ENCODE measurements at places on chromosomes 2 and 18.
A peak's percentile ranks its signal among the peaks of the same experiment; 100 is the strongest.

- no peak for DNase-seq
These were observed 60.3 kb upstream of the RPL31 start for GRCh38 chr2:100941646-100942240.

DNA sequence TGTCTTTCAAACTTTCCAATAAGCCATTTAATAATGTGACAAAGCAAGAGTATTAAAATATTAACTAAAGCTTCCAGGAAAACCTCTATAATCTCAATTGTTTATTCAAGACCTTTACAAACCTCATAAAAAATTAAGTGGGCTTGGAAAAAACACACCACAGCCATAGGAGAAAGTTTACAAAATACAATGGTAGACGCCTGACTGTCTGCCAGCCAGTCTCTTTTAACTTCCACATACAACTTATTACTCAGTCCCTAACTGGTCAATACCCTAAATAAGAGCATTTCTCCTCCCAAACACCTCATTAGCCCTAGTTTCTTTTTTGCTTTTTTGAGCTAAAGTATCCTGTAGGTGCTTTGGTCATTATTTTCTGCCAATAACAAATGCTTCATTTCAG, 247.4 kb upstream of the CYP26B1 start:
- no peak for DNase-seq

GRCh38 chr18:63132819-63133200, 186.8 kb downstream of the BCL2 start:
- DNase-seq = no peak

GRCh38 chr2:135743860-135744259, 2.2 kb downstream of the UBXN4 start:
- DNase-seq = no peak

- no peak for DNase-seq
These were observed 15.0 kb downstream of the SNTG2 start for GRCh38 chr2:965640-966147.

- no peak for DNase-seq
These were observed 568.1 kb downstream of the KCNJ3 start for GRCh38 chr2:155266583-155266982.

GRCh38 chr2:98509542-98510321, 65.1 kb downstream of the INPP4A start:
- no peak for DNase-seq

GRCh38 chr2:85887566-85888019, 1.2 kb downstream of the ST3GAL5 start:
- peak; percentile 60 for DNase-seq

- no peak for DNase-seq
These were observed at the start of gene EMX1 for GRCh38 chr2:72917138-72917876. Gene EMX1 (plus strand): TSS chr2:72917519. CDS start chr2:72917853, 334 bp downstream.

DNA sequence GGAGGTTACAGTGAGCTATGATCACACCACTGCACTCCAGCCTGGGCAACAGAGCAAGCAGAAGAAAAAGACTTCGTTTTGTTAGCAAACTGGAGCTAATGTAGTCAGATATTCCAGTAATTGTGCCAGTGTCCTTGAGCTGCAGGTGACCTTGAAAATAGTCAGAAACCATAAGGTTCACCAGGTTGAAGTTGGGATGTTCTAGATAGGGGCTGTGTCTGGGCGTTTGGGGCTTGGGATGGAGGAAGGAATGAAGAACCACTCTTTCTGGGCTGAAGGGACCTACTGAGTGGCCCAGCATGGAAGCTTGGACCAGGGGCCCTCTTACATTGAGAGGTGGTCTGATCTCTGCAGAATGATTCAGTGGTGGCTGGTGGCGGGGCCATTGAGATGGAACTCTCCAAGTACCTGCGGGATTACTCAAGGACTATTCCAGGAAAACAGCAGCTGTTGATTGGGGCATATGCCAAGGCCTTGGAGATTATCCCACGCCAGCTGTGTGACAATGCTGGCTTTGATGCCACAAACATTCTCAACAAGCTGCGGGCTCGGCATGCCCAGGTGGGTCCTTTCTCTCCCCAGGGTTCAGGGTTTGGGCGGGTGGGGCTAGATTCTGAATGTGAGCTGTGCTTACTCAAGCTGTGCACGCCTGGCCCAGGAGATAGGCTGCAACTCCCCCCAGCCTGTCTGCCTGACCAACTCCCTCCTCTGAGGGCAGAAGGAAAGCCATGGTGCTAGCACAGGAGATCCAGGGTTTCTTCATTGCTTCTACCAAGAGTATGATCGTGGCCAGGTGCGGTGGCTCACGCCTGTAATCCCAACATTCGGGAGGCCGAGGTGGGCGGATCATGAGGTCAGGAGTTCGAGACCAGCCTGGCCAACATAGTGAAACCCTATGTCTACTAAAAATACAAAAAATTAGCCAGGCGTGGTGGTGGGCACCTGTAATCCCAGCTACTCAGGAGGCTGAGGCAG, 17.1 kb downstream of the CCT7 start:
- DNase-seq = no peak

DNA sequence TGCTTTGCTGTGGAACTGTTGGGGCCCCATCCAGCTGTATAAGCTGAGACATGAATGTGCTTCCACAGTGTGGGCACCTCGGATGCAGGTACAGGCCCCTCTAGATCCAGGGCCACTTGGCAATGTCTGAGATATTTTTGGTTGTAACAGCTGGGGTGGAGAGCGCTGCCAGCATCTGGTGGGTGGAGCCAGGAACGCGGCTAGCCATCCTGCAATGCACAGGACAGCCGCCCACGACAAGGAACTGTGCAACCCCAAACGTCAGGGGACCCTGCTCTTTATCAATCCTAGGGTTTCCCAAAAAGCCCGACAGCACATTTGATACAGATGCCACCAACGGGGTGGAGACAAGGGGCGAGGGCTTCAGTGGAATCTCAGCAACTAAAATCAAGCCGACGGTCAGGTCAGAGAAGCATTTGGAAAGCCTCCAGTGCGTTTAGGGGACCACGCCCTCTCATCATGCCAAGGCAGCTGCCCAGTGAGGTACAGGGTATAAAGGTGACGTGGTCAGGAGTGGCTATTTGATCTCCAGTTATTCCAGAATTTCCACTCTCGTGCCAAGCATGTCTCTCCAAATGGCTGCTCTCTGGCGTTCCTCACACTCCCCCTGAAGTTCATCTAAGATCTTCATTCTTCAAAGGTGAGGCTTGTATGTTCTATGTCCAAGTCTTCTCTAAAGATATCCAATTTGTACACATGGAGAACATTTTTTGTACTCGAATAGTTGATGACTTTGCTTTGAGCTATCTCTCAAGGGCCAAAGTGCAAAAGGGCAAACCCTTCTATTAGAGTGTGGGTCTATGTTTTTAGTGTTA, 55.7 kb downstream of the LRRFIP1 start:
- no peak for DNase-seq

GRCh38 chr2:146837857-146838256, 1007.0 kb upstream of the ACVR2A start:
- DNase-seq = no peak

- no peak for DNase-seq
These were observed 145.7 kb upstream of the KLF7 start for GRCh38 chr2:207311316-207312005.
